ENCODE measurements at places on chromosomes 12 and 14. TPM values are rescaled to one million over a fixed set of nuclear protein-coding genes. Genes with fewer than 3 reads are reported as not detected.
A peak's percentile ranks its signal among the peaks of the same experiment; 100 is the strongest.

PRKCH gene
- 2.7 TPM for total RNA-seq

- no peak for DNase-seq
These were observed 189.2 kb downstream of the LRIG3 start for GRCh38 chr12:58731096-58731495.

PTCSC3 gene
- total RNA-seq: not detected

GRCh38 chr12:52636592-52637258 is 15.3 kb downstream of the KRT2 start:
- peak; percentile 36 for DNase-seq

DHRS1 gene
- 32.1 TPM for total RNA-seq

DNA sequence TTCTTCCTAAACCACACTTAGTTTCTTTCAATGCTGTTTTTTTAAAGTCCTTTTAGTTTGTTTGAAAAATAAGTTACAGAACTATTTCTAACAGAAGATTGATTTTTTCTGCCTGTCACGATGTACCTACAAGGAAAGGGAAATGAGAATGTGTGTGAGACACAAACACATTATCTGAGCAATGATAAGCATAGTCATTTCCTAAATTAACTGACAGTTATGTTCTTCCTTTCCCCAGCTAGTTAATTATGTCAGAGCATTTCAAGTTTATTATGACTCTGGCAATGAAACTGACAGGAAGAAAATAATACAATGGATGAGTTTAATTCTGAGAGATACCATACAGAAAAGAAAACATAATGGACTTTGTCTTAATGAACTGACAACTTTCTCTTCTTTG is 21.3 kb upstream of the LDHB start:
- DNase-seq: no peak

- no peak for DNase-seq
These were observed 7.0 kb downstream of the CLEC1B start for GRCh38 chr12:9991876-9992275.

- no peak for DNase-seq
These were observed 210.3 kb downstream of the NUAK1 start for GRCh38 chr12:105928436-105928835.

REC8 gene
- total RNA-seq: 3.5 TPM

GRCh38 chr12:132458441-132458840 is 31.5 kb upstream of the FBRSL1 start:
- no peak for DNase-seq

TAS2R30 gene
- total RNA-seq: 0.13 TPM

LPAR5 gene
- total RNA-seq: not detected

DNA sequence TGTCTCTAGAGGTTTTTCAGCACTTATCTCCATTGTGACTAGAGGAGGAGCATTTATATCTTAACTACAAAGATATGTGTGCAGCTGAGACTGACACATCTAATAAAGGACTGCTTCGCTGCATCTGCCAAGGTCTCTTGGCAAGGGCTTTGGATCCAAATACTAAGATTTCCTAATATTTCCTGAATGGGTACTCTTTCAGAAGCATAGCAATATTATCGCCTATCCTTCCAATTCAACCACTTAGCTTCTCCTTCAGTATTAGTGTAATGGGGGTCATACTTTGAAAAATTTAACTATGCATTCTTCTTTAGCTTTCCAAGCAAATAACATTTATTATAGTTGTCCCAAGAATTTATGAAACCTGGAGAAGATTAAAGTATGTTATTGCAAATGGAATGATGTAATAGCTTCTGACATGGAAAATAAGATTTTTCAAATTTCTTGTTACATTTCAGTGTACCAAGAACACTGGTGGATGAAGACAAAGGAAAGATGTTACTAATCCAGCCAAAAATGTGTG is 243.0 kb upstream of the PDE3A start:
- no peak for DNase-seq

GLT8D2 gene
- 58.6 TPM for total RNA-seq

DNA sequence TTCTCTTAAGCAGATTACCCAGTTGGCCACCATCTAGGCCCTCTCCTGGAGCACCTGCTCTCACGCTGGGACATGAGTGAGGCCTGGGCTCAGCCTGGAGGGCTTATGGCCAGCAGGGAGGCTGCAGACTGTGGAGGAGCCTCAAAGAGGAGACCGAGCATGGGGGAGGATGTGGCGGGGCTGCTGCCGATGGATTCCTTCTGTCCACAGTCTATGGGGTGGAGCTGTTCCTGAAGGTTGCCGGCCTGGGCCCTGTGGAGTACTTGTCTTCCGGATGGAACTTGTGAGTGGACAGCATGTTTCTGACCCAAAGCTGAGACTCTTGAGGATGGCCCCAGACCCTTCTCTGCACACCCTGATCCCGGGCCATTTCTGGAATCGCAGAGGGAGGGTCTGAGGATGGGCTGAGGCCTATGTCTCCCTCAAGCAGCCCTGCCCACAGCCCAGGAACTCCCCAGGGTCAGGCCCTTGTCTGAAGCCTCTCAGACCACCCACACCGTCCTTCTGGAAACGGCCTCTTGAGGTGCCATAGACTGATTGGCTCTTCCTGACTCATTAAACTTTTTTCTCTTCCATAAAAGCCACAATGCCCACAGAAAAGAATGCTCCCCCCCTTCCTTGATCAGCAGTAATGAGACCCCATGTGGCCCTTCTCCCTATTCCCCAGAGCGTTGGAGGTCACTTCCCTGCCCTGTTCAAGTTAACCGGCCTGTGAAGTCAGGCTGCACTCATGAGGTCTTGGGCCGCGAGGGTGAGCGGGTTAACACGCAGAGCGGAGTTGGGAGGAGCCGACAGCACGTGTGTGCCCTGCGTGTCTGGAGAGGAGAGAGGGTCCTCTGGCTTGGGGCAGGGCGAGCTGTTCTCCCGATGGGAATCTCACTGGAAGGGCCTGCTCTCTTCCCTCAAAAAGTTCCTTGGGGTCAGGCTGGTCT is 49.0 kb downstream of the SLC8B1 start:
- DNase-seq: no peak

CNTN1 gene
- total RNA-seq: 0.51 TPM

All from GM23248 (cell line).